ENCODE measurements at places on chromosomes 6 and 20.

- DNase-seq, result no peak
Measured at GRCh38 chr6:98241630-98242029, 592.7 kb upstream of the POU3F2 start.

DNA sequence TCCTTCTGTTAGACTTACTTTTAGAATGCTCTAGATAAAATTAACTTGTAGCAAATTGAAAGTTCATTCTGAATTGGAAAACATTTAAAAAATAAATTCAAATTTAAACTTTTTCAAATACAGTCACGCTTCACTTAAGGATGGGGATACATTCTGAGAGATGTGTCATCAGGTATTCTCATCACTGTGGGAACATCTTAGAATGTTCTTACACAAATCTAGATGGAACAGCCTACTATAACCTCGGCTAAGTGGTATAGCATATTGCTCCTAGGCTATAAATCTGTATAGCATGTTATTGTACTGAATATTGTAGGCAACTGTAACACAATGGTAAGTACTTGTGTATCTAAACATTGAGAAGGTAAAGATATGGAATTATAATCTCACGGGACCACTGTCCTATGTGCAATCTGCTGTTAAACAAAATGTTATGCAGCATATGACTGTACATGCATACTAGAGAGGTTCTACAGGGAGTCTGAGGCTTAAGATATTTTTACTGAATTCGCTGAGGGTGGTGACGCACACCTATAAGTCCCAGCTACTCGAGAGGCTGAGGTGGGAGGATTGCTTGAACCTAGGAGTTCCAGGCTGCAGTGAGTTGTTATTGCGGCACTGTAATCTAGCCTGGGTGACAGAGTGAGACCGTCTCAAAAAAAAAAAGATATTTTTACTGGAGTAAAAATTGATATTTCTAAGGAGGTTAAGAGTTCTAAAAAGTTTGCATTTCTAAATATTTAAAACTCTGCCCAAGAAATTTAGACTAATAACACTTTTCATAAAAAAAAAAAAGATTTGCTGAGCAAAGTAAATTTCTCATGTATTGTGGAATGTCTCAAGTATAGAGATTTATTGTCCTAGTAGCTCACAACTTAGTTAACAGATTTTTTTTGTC is 87.3 kb upstream of the TULP1 start:
- no peak for DNase-seq

DNA sequence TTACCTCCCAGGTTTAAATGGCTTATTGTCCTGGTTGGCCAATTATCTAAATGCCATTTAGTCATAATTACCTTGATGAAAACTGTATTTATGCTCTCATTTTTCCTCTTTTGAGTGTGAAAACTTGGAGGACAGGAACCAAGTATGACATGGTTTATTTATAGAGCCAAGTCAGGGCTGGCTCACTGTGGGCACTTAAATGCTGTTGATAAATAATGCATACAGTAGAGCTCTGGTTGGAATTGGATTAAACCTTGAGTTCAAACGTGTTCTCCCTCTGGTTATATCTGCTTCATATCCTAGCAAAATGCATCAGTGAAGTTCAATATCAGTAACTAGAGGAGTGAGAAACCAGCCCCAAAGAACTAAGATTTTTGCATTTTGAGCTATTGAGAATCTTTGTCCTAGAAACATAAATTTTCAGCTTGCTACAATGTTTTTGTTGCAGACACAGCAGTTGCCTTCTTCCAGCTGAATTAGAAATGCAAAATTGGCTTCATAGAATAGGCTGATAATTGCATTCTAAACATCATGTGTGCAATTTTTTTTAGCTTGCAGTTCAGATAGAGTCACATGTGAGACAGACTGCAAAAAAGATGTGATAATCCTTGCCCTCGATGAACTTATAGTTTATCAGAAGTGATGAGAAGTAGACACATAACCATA is 255.8 kb downstream of the BTBD3 start:
- DNase-seq, result no peak

GRCh38 chr6:72037006-72037405 is 150.7 kb downstream of the RIMS1 start:
- DNase-seq, result no peak

GRCh38 chr6:159089909-159090308 is 45.1 kb upstream of the TAGAP start:
- DNase-seq, result no peak

GRCh38 chr6:21947731-21948386 is 349.0 kb downstream of the PRL start:
- no peak for DNase-seq

DNA sequence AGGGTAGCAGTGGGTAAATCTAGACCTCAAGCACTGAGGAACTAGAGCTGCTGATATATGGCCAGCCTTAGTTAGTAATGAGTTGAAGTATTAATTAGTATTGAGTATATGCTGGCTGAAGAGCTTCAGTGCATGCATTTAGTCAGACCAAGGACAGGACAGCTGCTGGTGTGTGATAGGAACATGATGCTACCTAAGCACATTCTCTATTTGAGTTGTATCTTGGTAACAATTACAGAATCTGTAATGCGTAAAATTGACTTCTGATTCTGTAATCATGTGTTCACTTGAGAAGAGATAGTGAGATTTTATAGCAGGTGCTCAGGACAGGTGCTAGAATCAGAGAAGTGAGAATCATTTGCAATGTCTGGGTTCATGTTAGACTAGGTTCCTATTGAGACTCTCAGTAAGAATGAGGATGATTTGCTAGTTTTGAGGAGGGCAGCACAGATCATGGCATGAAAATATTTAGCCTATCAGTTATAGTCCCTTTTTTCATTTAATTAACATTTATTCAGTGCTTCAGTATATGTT is 369.4 kb upstream of the HS3ST5 start:
- no peak for DNase-seq

GRCh38 chr6:80366714-80367113 is 260.2 kb downstream of the BCKDHB start:
- no peak for DNase-seq

GRCh38 chr6:62367601-62368000 is 81.6 kb upstream of the KHDRBS2 start:
- no peak for DNase-seq

DNA sequence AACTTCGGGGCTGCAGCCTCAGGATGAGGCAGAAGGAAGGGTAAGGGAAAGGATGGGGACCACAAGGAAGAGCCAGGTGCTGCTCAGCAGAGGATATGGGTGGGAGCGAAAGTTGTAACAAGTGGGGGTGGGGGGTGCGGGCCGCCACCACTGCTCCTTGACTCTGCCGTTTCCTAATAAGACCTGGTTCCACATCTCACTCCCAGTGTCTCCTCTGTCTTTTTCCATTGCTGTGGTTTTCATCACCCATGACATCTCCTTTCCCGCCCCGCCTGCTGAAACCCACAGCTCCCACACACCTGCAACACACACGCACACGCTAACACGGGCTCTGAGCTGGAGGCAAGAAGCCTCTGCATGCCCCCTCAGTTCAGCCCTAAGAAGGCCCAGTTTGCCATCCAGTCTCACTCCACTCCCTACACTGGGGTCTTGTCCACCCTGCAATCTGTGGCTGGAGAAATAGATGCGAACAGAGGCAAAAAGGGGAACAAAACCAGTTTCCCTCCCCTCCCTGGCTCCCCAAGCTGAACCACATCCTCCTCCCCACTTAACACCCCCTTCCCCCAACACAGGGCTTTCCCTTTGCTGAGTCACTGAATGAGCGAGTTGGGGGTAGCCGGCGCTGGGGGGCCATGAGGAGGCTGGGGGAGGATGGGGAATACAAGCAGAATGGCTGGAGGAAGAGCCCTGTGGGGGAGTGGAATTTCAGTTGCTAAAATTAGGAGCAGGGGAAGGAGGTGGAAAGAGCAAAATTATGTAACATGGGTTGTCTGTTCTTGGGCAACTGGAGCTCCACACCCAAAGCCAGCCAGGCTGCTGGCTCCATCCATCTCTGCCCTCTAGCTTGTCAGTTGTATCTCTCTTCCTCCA is 11.5 kb downstream of the NFKBIL1 start:
- no peak for DNase-seq

DNA sequence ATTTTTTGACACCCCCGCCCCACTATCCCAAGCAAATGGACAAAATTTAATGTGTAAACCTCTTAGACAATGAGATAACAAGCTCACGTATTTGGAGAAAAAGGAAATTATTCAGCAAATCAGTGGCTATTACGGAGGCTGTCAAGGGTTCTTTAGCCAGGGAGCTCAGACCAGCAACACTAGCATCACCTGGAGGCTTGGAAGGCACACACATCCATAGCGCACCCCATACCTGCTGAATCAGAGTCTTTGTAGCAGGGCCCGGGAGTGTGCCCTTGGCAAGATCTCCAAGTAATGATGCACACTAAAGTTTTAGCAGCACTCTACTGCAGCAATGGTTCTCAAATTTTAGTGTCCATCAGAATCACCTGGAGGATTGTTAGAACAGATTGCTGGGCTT is 223.2 kb upstream of the BTBD3 start:
- no peak for DNase-seq

DNA sequence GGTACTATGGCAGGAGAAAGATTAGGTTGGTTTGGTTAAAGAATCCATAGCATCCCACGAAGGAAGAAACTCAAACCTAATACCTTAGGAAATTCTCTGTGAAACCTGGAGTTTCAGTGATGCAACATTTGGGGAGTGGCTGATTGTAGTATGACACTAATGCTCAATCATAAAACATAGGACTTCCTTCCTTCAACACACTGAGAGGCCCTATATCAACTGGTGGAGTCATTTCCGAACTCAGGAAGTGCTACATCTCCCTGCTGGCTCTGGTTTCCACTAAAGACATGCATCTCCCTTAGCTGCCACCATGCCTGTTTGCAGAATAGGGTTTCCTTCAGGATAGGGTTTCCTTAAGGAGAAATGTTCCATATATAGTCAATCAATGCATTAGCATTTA is 5.2 kb upstream of the MANEA start:
- DNase-seq, result no peak

Measured in stromal cell of bone marrow (primary cell).